Ureter (tissue), 1 donor: ENCODE measurements at places on chromosomes 6 and 20. TPM values are rescaled to one million over a fixed set of nuclear protein-coding genes. Genes with fewer than 3 reads are reported as not detected.

- DNase-seq = no peak
Observed at GRCh38 chr6:88813045-88813444, 150.4 kb downstream of the RNGTT start.

- DNase-seq = no peak
Observed at GRCh38 chr6:142530566-142530965, 228.8 kb downstream of the ADGRG6 start.

- DNase-seq = no peak
Observed at GRCh38 chr20:16066571-16066970, 506.7 kb downstream of the KIF16B start.

GRCh38 chr20:38893565-38894090 is 32.6 kb upstream of the FAM83D start:
- peak; percentile 66 for DNase-seq

DNA sequence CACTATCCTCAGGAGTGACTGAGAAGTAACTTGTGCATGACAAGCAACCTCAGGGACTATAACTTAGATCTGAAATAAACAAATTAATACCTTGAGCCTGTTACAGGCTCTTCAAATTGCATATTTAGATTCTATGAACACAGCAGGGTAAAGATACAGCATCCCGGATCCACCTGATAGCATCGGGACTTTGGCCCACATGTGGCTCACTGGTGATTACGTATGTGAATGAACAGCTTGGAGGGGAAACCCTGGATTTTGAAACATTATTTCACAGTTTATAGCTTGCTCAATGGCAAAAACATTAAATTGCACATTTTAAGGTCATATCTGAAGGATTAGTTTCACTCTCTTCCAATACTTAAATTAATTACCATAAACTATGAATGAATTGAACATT is 133.2 kb downstream of the KHDRBS2 start:
- DNase-seq = no peak

DNA sequence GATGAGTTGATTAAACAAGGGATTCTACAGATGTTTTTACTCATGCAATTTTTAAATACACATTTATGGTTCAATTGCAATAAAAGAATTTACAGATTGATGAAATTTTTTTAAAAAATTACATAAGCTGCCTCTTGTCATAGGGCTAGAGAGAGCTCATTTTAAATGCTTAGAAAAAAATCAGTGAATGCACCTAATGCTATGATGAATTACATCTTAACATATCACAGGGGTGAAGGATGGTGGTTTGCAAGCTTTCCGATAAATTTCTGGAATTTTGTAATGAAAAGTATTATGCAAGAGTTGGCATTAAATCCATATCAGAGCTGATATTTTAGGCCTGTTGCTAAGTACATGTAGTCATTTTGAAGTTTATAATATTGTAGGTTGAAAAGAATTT is 29.6 kb downstream of the DSE start:
- no peak for DNase-seq

DNA sequence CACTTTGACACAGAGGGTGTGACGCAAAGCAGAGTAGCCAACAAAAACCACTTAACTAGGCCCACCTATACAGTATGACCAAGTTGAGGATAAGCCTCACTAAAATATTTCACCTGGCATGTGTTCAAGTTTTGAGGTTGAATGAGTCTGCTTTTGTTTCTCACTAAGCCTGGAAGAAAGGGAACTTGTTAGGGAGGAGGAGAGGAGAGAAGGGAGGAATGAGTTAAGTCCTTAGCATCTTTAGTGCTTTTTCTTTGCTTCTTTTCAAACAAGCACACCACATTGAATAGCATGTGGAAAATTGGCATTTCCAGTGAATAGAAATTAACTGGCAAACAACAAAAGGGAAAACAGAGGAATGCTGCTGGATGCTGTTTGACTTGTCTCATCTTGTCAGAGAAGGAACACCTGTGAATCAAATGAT is 461.9 kb downstream of the GJA1 start:
- no peak for DNase-seq

GRCh38 chr6:55822815-55823214 is 52.6 kb downstream of the BMP5 start:
- DNase-seq = no peak

GRCh38 chr6:97705568-97705967 is 422.6 kb upstream of the MMS22L start:
- no peak for DNase-seq

- no peak for DNase-seq
Observed at GRCh38 chr6:4491501-4492260, 284.5 kb upstream of the CDYL start.

DNA sequence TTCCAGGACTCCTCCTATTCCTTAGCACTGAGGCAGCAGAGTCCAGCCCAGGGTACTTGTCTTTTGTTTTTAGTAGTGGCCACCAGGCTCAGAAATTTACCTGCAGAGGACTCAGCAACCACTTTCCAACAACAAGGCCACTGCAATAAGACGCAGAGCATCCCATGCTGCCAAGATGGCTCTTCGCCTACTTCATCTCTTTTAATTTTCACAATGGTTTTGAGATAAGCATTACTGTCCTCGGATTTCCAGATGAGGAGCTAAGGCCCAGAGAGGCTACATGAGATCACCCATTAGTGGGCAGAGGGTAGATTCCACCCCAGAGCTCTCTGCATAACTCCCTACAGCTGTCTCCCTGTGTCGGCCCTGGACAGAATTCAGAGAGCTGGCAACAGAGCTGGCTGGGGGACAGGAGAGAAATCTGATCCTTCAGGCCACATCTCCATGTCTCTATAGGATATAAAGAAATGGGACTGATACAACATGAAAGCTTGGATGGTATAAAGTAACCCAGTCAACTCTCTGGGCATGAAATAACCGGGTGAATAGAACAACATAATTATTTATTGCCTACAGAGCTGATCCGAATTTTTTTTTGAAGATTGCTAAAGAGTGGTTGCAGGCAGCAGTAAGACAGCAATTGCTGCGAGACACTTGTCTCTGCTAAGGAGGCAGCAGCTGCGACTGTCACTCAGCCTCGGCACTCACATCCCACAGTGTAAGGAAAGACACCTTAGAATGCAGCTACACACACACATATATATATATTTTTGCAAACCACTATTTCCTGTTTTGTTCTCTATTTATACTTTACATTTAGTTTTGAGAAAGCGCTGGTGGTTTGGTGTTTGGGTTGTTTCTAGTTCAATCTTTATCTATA is 37.2 kb downstream of the SCML4 start:
- DNase-seq = no peak

GRCh38 chr20:63976980-63977738 is 2.3 kb downstream of the SAMD10 start:
- DNase-seq = no peak

DNA sequence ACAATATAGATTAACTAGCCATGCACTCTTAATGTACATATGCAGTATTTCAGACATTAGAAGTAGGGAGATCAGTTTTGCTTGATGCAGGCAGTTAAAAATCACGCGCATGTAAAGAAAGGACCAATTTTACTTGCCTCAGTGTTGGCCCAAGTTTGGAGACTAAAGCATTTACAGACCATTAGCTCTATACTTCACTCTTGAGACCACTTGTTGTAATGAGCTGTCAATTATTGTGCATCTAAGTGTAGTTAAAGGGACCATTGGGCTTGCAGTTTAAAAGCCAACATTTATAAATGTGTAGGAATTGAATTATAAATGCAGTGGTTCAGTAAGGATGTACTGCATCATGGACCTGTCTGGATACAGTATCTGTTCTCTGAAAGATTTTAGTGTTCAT is 53.7 kb downstream of the PLCB4 start:
- DNase-seq = no peak

HLA-B gene
- 562 TPM for total RNA-seq

CST4 gene
- total RNA-seq = not detected

ERVFRD-1 gene
- total RNA-seq = 0.18 TPM

ABHD16B gene
- not detected for total RNA-seq

CLPSL2 gene
- total RNA-seq = not detected
